ENCODE measurements at places on chromosomes 12 and 14. TPM values are rescaled to one million over a fixed set of nuclear protein-coding genes. Genes with fewer than 3 reads are reported as not detected.
A peak's percentile ranks its signal among the peaks of the same experiment; 100 is the strongest.

DNA sequence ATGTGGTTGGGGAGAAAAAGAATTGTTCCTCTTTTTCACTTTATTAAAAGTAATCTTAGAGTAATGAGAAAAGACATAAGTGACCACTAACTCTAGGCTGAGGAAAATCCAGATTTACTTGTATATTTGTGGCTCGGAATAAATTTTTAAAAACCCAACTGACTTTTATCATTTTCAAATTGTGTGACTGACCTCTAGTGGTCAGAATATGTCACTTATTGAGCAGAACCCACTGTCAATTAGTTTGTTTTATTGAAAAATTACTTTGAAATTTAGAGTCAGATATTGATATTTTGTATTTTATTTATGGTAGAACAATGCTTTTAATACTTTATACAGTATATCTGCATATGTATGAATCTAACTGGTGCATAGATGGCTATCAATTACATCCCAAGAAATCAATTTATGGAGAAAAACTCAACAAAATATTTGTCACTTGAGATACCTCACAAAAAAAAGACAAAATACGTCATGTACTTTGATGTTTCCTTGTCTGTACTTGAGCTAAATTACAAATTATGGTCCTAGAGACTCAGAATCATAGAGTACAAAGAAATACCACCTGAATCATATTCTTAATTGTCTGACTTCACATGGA lies 229.4 kb downstream of the CNTN1 start:
- DNase-seq: no peak

GRCh38 chr14:61992139-61992538 lies 229.9 kb downstream of the SNAPC1 start:
- no peak for DNase-seq

DNA sequence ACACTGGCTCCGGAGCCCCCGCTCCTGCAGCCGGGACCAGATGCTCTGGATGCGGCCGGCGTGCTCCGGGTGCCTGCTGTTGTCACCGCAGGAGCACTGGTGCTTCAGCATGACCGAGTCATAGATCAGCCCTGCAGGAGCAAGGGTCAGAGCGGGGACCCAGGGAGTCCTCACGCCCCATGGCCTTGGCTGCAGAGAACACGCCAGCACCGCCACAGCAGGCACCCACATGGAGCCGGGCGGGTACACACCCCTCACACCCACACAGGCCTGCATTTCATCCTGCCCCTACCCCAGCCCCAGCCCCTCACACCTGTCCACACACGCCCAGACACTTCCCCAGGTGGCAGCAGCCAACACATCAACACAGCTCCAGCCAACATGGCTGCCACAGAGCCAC lies 18.8 kb downstream of the SLC48A1 start:
- DNase-seq: no peak

The CCDC198 gene
- not detected for polyA plus RNA-seq

DNA sequence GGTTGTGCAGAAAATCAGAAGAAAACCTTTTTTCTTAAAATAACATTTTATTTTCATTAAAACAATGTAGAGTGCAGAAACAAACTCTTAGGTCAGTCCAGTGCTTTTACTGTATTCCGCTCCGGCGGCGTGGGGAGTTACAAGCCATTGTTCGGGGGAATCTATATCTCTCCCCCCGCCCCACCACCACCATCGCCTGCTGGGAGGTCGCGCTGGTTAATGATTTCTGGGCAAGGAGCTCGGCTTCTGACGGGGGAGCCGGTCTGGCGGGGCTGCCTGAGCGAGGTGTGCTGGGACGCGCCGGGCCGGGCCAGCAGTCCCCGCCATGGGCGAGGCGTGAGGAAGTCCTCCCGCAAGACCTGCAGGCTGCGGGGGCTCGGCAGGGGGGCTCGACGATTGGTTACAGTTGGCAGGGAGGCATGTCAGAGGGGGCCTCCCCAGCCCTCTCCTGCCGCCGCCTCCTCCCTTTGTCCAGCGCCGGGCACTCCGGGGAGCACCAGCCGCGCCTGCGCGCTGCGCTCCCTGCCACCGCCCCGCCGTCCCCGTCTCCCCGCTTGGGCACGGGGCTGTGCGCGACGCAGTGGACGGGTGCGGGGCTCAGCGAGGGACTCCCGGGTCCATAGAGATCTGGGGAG lies 1.0 kb upstream of the DUSP6 start:
- peak; percentile 91 for DNase-seq

GRCh38 chr14:80987235-80988032 lies 32.0 kb downstream of the TSHR start:
- DNase-seq: peak; percentile 57

DNA sequence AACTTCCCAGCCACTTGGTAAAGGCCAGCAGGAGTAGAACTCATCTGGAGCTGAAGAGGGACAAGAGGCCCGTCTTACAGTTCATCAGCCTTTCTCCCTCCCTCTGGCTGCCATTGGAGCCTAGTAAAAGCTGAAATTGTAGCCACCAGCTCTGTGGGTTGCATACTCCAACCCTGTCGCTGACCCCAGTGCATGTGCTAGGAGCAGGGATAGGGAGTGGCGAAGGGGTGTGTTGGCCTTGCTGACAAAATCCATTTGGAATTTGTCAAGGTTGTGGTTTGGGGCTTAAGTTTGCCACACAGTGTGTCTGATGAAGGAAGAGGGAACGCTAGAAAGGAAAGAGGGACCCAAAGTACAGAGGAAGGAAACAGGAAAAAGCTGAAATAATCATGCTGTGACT lies 4.0 kb upstream of the ARF3 start:
- no peak for DNase-seq

The EIF2S3B gene
- polyA plus RNA-seq: 0.59 TPM

GRCh38 chr12:129771238-129771637 lies 132.6 kb downstream of the TMEM132D start:
- no peak for DNase-seq

The C12orf60 gene
- 0.56 TPM for polyA plus RNA-seq

GRCh38 chr14:43981135-43981768 lies 525.8 kb downstream of the FSCB start:
- no peak for DNase-seq

- DNase-seq: no peak
Observed at GRCh38 chr14:89243286-89243685, 173.7 kb downstream of the FOXN3 start.

GRCh38 chr12:2904260-2904659 lies 13.6 kb downstream of the TULP3 start:
- no peak for DNase-seq

DNA sequence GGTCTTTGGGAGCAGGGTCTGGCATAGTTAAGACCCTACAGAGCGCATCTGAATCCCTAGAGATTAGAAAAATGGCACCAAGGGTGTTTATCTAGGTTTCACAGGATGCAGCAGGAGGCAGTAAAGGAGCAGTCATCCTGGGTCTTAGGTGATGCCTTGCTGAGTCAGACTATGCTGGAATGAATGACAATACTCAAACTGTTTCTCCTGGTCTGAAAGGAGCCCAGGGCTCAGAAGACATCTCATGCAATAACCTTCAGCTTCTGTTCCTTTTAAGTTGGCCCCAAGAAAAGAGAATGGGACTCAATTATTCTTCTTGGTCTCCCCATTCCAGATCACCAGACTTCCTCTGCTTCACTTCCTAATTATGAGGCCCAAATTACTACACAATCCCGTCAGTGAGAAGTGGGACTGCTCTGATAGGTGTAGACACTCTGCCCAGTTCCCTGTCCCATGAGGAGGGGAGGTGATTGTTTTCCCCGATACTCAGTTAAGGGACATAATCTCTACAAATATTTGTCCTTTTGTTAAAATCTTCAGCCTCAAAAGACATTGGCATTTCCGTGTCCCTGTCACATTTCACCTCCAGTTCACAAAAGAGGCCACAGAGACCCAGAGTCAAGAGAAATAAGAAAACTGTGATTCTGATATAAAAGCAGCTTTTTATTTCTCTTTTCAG lies 14.8 kb upstream of the APOF start:
- DNase-seq: no peak

DNA sequence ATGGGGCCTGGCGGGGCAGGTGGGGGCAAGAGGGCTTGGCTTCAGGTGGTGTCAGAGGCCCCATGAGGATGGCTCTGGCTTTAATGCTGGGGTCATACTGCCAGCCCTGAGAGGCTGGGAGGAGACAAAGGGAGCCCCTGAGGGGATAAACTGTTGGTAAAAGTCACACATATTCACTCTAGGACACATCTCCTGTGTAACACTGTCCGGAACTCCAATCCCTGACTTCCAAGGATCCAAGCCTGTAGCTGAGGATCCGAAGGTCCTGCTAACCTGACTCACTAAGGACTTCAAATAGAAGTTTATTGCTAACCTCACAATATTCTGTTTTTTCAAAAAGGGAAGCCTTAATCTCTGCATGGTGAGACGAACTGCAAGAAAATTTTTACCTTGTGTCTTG lies 39.2 kb upstream of the GPR68 start:
- no peak for DNase-seq

- no peak for DNase-seq
Observed at GRCh38 chr12:95820096-95820703, 29.6 kb upstream of the NTN4 start.

- DNase-seq: no peak
Observed at GRCh38 chr14:70782361-70782760, 27.0 kb downstream of the MAP3K9 start.

DNA sequence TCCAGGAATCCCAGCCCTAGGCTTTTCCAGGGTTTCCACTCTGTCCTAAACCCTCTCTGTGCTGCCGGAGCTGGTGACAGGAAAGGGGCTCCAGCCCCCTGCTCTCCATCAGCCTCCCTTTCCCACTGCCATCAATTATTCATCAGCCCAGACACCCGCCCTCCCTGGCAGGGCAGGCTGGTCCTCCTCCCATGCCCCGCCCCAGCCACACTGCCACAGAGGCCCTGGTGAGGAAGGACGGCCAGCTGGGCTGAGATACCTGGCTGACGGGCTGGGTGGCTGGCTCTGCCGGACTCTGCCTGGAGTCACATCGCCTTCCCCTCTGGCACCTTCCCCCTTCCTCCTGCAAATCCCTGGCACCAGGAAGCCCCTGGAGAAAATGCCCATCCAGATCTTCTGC lies 11.9 kb upstream of the SMARCD1 start:
- DNase-seq: peak; percentile 47

The SLC6A12 gene
- polyA plus RNA-seq: not detected

GRCh38 chr12:99455350-99456035 lies 192.1 kb upstream of the GARIN6 start:
- DNase-seq: peak; percentile 60

- DNase-seq: no peak
Observed at GRCh38 chr12:4820971-4821370, 88.7 kb upstream of the KCNA1 start.

DNA sequence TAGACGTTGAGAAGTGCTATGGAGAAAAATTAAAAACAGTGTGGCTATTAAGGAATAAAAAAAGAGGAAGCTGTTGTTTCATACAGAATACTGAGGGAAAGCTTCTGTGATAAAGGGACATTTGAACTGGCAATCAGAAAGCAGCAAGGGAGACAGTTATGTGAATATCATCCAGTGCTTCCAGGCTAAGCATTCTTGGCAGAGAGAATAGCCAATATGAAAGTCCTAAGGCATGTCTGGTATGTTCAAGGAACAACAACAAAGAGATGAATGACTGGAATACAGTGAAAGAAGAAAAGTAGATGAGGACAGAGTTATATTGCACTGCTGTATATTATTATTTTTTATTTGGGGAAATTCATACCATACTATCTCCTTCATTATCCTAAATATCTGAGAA lies 23.9 kb downstream of the SCAF11 start:
- DNase-seq: no peak

GRCh38 chr12:85588221-85588620 lies 248.0 kb downstream of the RASSF9 start:
- no peak for DNase-seq

The KCNJ8 gene
- 4.0 TPM for polyA plus RNA-seq

- DNase-seq: no peak
Observed at GRCh38 chr14:33985242-33985641, 34.4 kb upstream of the EGLN3 start.

- no peak for DNase-seq
Observed at GRCh38 chr12:27178723-27179399, 65.2 kb upstream of the STK38L start.

The FAM177A1 gene
- polyA plus RNA-seq: 96.4 TPM

The BMP4 gene
- polyA plus RNA-seq: 16.6 TPM

DNA sequence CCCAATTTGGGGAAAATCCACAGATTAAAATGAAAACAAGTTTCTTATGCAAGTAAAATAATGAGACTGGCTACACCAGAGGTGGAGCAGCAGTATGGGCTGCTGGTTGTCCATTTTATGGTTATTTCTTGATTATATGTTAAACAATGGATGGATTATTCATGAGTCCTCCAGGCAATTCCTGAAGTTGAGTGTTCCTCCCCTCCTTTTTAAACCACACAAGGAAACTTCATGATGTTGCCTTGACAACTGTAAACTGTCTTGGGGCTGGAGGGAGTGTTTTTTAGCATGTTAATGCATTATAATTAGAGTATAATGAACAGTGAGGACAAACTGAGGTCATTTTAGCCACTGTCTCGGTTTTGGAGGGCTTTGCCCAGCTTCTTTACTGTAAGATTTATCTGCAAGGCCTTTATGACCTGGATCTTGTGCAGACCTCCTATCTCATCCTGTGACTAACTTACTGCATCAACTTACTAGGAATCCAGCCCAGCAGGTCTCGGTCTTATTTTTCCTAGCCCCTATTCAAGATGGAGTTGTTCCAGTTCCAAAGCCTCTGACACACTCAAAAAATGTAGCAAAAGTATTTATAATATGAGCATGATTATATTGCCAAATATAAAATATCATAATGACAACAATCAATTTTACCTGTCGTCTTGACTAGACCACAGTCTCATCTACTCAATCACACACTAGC lies 534.0 kb downstream of the TMEM121 start:
- no peak for DNase-seq

The CD163 gene
- polyA plus RNA-seq: 22.3 TPM

DNA sequence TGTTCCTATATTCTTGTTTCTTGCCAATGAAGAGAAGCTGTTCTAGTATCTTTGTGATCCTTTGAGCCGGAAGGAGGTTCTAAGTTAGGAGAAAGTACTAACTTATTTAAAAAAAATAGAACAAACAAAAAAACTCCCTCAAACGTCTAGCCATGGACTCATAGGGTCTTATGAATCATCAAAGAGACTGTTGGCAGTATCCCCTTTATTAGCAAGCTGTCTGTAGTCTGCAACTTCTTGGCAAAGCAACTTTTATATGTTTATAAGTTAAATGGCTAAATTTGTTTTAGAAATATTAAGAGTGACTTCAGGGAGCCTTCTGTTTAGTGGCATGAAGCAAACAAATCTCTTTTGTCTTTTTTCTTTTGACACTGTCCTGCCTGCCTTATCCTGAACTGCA lies 291.9 kb downstream of the FUT8 start:
- DNase-seq: no peak

- DNase-seq: no peak
Observed at GRCh38 chr12:92759634-92760268, 57.0 kb downstream of the PLEKHG7 start.

- DNase-seq: no peak
Observed at GRCh38 chr12:129325566-129325965, 472.3 kb downstream of the GLT1D1 start.

DNA sequence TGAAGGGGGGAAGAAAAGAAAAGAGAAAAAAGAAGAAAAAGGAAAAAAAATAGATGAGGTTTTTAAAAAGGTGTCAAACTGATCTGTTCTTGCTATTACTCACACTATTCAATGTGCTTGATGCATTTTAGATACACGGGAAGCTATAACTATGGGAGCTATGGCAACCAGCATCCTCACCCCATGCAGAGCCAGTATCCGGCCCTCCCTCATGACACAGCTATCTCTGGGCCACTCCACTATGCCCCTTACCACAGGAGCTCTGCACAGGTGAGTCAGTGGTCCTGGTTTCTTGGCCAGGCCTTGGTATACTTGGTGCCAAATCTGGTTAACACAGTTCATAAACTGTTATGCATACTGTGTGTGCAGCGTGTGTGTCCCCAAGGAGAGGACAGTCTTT lies 24.0 kb upstream of the RIC8B start:
- DNase-seq: no peak

Measured in aorta (tissue), 5 donors.